ENCODE measurements at places on chromosomes 5 and 9. TPM values are rescaled to one million over a fixed set of nuclear protein-coding genes. Genes with fewer than 3 reads are reported as not detected.

The SH3RF2 gene
- total RNA-seq = 1.5 TPM

The NINJ1 gene
- total RNA-seq = 13.5 TPM

The IFT74 gene
- total RNA-seq = 15.1 TPM

The GABRP gene
- not detected for total RNA-seq

The STPG3 gene
- not detected for total RNA-seq

The CARD9 gene
- 2.9 TPM for total RNA-seq

The EIF4E1B gene
- total RNA-seq = not detected

The PCDHB4 gene
- total RNA-seq = 0.49 TPM

The ENTPD2 gene
- not detected for total RNA-seq

The SEMA5A gene
- 59.4 TPM for total RNA-seq

The FOXD4L4 gene
- total RNA-seq = under 0.01 TPM

The FAM221B gene
- total RNA-seq = not detected

The RGS7BP gene
- not detected for total RNA-seq

The B4GALT7 gene
- total RNA-seq = 36.7 TPM

The PCDHGA6 gene
- total RNA-seq = 6.5 TPM

The RNF224 gene
- not detected for total RNA-seq

The RANBP17 gene
- 3.0 TPM for total RNA-seq

The GCNT4 gene
- 24.8 TPM for total RNA-seq

The CKMT2 gene
- total RNA-seq = not detected

The GRXCR2 gene
- total RNA-seq = not detected

The ESM1 gene
- 0.73 TPM for total RNA-seq

The MYMK gene
- total RNA-seq = not detected

The IRX1 gene
- 26.1 TPM for total RNA-seq

The CA9 gene
- total RNA-seq = not detected

The HRCT1 gene
- not detected for total RNA-seq

The S100Z gene
- not detected for total RNA-seq

The PAEP gene
- not detected for total RNA-seq

The MARCOL gene
- total RNA-seq = not detected

The CERCAM gene
- 194 TPM for total RNA-seq

The DDX4 gene
- not detected for total RNA-seq

The SLC46A2 gene
- total RNA-seq = not detected

The SPINK4 gene
- total RNA-seq = not detected

The BTNL3 gene
- total RNA-seq = not detected

The NIPAL4 gene
- total RNA-seq = 0.12 TPM

The THBS4 gene
- 5.0 TPM for total RNA-seq

The CCL21 gene
- not detected for total RNA-seq

The FOXD4 gene
- 0.16 TPM for total RNA-seq

The WDR38 gene
- not detected for total RNA-seq

The LMAN2 gene
- 234 TPM for total RNA-seq

The ADAMTSL2 gene
- not detected for total RNA-seq

The TMEM215 gene
- total RNA-seq = not detected

The PCDHGA11 gene
- total RNA-seq = 19.8 TPM

The DIPK1B gene
- total RNA-seq = 0.12 TPM

The CENPK gene
- total RNA-seq = 7.0 TPM

The SREK1 gene
- 79.4 TPM for total RNA-seq

The ZNF354C gene
- 9.4 TPM for total RNA-seq

The SLC2A6 gene
- 41.3 TPM for total RNA-seq

The LCN1 gene
- total RNA-seq = not detected

The PRDM9 gene
- total RNA-seq = not detected
